CD4-positive, alpha-beta T cell treated with Interleukin-1 beta for 1 hour (primary cell): ENCODE measurements at places on chromosomes 1 and 21.

GRCh38 chr1:18612073-18612472, 18.6 kb upstream of the PAX7 start:
- no peak for DNase-seq

- DNase-seq = no peak
Measured at GRCh38 chr1:223650465-223650864, 15.0 kb downstream of the CAPN8 start.

- no peak for DNase-seq
Measured at GRCh38 chr1:165823552-165824268, 3.7 kb upstream of the UCK2 start.

DNA sequence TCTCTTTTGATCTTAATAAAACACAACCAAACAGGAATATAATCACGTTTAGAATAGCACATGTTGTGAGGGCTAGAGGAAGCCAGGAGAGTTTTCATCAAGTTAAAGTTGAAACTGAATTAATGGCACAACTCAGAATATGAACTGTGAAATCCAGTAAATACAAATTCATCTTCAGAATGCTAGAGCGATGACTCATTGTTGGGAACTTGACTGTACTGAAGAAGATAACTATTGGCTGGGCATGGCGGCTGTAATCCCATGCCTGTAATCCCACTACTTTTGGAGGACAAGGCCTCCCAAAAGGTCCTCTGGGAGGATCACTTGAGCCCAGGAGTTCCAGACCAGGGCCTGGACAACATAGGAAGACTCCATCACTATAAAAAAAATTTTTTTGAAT, 8.8 kb downstream of the SYF2 start:
- DNase-seq = no peak

- no peak for DNase-seq
Measured at GRCh38 chr1:242189591-242189990, 190.7 kb upstream of the MAP1LC3C start.

GRCh38 chr1:20063861-20064292, 6.1 kb upstream of the PLA2G5 start:
- no peak for DNase-seq

GRCh38 chr1:182269097-182269496, 122.5 kb downstream of the GLUL start:
- no peak for DNase-seq

DNA sequence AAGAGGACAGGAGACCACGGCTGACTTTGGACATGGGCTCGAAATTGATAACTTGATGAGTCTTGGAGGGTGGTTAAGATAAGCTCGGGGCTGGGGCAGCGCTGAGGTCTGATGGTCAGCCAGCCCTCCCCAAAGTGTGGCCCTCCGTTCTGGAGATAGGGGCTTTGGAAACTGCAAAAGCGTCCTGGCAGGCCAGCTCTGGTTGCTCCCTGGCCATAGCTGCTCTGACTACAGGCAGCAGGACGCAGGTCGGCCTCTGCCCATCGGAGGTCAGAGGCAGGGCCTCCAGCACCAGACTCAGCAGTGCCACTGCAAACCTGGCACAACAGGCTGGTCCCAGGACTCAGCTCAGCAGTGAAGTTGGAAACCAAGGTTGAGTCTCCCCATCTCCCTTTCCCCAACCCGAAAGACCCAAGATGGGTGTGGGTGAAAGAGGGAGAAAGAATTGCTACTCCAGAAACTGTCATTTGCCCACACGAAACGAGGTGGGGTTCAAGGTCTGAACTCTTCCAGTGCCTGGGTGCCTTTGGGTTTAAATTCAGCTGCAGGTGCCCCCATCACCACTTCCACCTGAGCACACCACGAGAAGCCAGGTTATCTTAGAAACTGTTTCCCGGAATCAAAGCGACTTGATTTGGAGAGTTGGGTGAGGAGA, 4.8 kb downstream of the SIM2 start:
- no peak for DNase-seq

DNA sequence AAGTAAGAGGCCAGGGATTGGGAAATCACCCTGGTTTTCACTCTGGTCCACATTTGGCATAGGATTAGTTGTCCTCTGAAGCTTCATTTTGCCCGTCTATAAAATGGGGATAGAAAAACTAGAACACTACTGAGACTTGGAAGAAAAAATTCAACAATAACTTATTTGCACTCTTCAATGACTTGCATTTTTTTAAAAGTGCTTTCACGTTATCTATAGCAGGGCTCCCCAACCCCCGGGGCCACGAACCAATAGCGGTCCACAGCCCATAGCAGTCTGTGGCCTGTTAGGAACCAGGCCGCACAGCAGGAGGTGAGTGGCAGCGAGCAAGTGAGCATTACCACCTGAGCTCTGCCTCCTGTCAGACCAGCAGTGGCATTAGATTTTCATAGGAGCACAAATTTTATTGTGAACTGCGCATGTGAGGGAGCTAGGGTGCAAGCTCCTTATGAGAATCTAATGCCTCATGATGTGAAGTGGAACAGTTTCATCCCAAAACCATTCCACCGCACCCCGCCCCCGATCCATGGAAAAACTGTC, 2.8 kb downstream of the KIAA1614 start:
- no peak for DNase-seq

- no peak for DNase-seq
Measured at GRCh38 chr1:200302921-200303290, 106.9 kb downstream of the ZNF281 start.

- DNase-seq = peak; percentile 64
Measured at GRCh38 chr21:34510148-34511142, 1.6 kb downstream of the KCNE1 start.

- no peak for DNase-seq
Measured at GRCh38 chr1:16296643-16297042, 55.6 kb downstream of the FBXO42 start.

DNA sequence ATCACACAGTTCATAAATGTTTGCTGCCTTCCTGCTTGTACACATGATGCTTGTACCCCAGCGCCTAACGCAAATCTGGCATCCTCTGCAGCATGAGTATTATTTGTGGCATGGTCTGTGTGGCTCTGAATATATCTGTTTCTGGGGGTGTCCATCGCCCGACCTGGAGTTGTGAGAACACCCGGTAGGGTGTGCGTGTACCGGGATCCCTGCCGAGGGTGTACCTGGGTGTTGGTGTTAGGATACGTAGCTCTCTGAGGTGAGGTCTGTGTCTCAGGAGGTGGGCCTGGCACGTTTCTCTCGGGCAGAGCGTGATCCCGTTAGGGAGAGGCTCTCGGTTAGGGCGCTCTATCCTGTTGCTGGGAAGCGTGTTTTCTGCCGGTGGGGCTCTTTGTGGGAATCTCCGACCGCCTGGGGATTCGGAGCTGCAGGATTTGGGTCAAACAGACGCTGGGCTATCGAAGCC, 10.4 kb upstream of the CDC20 start:
- no peak for DNase-seq

- DNase-seq = no peak
Measured at GRCh38 chr1:40784141-40784770, 669 bp downstream of the KCNQ4 start.

GRCh38 chr1:118333601-118334210, 148.7 kb upstream of the SPAG17 start:
- DNase-seq = no peak

DNA sequence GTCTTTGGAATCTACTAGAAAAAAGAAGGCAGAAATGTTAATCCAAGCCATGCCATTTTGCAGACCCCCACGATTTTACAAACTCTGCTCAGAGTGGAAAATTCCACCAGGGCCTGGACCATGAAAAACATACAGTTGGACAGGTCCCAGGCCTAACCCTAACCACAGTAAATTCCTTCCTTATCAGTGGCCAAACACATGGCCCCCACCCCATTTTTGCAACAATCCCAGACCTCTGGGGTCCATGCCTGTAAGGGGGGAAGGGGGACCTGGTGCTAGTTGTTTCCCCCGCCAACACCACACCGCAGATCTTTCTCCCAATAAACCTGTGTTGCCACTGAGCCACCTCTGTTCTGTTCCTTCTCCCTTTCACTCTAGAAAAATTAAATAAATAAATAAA, 1352.7 kb downstream of the AMY1C start:
- no peak for DNase-seq

- no peak for DNase-seq
Measured at GRCh38 chr1:85465099-85465785, at the start of gene DDAH1. Gene DDAH1 (minus strand): TSS chr1:85465159. CDS start chr1:85465045, 114 bp downstream.

DNA sequence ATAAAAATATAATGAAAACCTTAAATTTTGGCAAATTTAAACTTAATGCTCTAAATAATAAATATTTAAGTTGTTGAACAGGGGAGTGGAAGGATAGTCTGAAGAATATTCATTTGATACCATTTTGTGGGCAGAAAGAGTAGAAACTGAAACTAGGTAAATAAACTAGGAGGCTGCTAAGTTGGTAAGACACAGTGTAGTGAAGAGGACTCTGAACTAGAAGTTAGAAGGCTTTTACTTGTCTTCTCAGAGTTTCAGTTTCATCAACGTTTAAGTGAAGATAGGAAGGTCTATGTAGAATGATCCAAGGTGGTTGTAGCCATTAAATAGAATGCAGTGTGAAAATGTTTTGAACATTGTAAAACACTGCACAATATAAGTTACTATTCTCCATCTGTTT, 516.9 kb downstream of the AMY1C start:
- DNase-seq = no peak

- no peak for DNase-seq
Measured at GRCh38 chr1:116679828-116680628, 12.5 kb upstream of the IGSF3 start.

- no peak for DNase-seq
Measured at GRCh38 chr1:150529017-150529416, 13.5 kb downstream of the FALEC start.

DNA sequence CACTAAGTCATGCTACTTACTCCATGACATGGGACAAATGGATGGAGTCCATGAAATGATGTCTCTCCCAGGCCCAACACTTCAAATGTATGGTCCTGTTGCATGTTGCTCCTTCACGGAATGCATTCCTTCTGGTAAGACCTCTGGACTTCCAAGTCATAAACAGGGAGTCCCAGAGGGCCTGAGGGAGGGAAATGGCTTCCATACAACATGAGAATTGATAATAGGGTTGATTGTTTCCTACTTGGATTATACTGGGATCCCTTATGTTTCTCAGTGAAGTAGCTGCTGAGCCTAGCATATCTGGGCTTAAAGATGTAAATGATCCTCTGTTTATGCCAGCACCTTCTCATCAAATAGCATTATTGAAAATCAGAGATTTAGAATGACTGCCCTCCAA, 104.2 kb upstream of the MAGI3 start:
- no peak for DNase-seq

- DNase-seq = no peak
Measured at GRCh38 chr1:64775113-64775512, 30.2 kb downstream of the RAVER2 start.

GRCh38 chr21:42164818-42165217, 54.1 kb upstream of the ABCG1 start:
- no peak for DNase-seq

DNA sequence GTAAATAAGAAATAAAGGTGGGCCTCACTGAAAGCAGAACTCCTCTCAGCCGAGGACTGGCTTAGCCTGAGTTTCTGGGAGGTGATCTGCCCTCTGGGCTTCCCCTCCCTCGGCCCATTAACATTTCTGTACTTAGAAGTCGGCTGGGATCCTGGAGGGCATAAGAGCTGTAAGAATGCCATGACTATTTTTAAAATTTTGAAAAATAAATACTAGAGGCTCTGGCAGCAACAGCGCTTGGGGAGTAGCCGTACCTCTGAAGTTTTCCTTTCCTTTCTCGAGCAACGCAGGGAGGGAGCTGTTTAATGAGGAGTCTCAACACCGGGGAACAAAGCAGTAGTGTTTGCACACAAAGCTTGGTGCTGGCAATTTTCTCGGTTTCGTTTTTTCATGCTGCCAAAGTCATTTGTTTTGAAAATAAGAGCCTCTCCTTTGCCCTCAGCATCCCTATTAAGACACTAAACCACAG, 498.7 kb downstream of the SMYD3 start:
- DNase-seq = no peak

DNA sequence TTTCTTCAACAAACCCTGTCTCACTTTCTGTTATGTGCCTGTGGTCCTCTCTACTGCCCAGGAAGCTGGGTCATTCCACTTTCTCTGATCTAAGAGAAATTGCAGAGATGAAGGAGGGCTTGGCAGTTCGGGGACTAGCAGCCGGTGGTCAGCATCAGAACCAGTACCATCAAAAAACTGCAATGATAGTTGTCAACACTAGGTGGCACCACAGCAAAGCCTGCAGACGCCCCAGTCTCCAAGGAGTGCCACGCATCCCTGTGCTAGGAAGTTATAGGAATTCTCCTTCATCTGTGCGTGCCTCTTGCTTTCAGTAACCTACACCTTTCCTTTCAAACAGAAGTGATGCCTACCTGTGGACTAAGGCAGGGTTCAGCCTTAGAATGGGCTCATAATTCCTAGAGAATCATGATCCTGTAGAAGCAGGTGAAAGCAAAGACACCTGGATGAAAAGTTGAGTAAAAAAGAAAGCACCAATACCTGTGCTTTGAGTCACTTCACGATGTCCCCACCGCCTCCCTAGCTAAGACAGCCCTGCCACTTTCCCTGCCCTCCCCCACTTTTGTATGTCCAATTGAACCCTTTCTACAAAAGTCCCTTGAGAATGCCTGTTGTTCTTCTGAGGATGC, 129.2 kb downstream of the ADAMTS1 start:
- peak; percentile 10 for DNase-seq

- no peak for DNase-seq
Measured at GRCh38 chr1:94013367-94013878, 104.2 kb upstream of the GCLM start.

DNA sequence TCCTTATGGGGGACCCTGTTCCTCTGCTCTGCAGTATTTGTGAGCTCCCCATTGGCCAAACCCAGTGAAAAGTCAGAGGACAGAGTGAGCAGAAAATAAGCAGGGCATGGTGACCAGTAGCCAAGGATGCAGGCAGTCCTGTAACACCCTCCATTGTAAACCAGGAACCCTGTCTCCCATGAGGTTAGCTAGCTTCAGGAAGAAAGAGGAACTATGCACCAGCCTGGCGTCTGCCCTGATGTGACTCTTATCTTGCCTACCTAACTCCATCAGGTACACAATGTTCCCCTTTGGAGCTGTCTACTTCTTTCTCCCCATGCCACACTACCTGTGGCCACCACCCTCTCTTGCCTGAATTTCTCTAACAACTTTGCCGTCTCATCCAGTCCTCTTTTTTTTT, 119.2 kb downstream of the LRIG2 start:
- DNase-seq = no peak

DNA sequence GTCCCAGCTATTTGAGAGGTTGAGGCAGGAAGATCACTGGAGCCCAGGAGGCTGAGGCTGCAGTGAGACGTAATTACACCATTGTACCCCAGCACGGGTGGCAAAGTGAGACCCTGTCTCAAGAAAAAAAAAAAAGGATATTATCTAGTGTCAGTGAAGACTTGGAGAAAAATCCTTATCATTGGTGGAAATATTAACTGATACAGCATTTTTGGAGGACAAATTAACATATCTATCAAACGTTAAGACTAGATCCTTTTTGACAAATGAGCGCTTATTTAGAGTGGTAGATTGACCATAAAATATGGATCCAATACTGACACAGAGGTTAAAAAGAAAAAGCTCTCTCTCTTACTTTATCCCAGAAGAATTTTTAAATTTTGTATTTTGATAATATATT, 35.2 kb upstream of the DYRK1A start:
- DNase-seq = no peak

- peak; percentile 6 for DNase-seq
Measured at GRCh38 chr1:101438359-101438758, 201.5 kb downstream of the S1PR1 start.

- no peak for DNase-seq
Measured at GRCh38 chr1:200907611-200908097, 13.0 kb downstream of the INAVA start.

- DNase-seq = no peak
Measured at GRCh38 chr1:152997901-152998300, 3.6 kb upstream of the SPRR3 start.
